Stimulated activated CD4-positive, alpha-beta T cell treated with anti-CD3 and anti-CD28 coated beads, Interleukin-2, amount 100 ng/mL, for 4 hours (primary cell): ENCODE measurements at places on chromosomes 7 and 10.

- DNase-seq: no peak
Observed at GRCh38 chr7:33079763-33080690, 17.5 kb upstream of the NT5C3A start.

GRCh38 chr7:114788706-114789105 is 133.2 kb upstream of the MDFIC start:
- DNase-seq: no peak

- DNase-seq: no peak
Observed at GRCh38 chr10:122390271-122390670, 15.8 kb downstream of the PLEKHA1 start.

DNA sequence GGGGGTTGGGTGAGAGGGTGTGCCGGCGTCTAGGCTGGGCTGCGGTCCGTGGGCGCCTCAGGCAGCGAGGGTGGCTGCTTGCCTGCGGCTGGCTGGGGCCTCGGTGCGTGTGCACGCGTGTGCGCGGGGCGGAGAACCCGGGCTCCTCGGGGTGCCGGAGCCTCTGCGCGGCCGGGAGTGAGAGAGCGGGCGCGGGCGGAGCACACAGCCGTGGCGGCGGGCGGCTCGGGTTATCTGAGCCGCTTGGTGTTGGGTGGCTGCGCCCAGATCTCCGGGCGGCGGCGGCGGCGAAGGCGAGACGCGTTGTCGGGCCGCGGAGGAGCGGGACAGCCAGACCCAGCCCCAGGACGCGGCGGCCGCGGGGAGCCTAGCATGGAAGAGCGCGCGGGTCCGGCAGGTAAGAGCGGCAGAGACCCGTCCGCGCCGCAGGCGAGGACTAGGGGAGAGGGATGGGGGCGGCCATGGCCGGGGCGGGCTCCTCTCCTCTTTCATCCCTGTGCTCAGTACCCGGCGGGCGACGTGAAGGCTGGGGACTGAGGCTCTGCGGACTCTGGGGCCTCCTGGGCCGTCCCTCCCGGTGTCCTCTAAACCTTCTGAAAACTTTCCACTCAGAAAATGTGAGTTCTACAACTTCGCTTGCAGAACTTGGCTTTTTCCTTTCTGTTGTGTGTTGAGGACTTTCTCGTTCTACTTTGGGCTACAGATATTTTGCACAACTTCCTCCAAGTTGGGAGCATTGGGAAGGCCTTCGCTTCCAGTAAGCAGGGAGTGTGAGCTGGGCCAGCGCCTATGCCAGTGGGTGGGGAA is 9.8 kb upstream of the PAX2 start:
- DNase-seq: no peak

- DNase-seq: no peak
Observed at GRCh38 chr10:61197057-61197456, 253.1 kb upstream of the RHOBTB1 start.

DNA sequence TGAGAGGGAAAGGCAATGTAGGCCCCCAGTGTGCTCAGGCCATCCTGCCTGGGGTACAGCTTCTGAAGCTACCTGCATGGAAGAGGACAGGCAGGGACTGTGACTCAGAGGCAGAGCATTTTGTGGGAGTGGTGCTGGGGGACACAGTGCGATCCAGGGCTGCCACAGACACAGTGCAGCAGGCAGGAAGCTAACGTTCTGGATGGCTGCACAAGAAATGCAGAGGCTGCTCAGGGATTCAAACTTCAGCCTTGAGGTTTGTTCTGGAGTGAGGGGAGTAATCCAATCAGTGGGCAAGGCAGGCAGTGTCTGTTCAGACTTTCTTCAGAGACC is 648.0 kb upstream of the IGFBP3 start:
- no peak for DNase-seq

DNA sequence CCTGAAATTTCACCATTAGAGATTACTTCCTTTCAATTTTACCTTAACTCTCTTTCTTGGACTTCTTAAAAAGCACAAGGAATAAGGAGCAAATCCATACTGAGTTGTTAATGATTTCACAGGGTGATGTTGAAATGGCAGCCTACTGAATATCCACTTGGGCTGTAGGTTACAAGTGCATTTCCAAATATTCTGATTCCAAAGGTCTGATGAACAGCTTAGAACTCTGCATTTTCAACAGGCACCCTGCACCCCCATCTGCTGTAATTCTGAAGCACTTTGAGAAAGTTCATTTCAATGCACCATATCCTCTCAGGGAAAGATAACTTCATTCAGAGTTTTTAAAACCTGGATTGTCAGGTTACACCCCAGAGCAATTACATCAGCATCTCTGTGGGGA is 368.4 kb downstream of the KCNMA1 start:
- DNase-seq: no peak

DNA sequence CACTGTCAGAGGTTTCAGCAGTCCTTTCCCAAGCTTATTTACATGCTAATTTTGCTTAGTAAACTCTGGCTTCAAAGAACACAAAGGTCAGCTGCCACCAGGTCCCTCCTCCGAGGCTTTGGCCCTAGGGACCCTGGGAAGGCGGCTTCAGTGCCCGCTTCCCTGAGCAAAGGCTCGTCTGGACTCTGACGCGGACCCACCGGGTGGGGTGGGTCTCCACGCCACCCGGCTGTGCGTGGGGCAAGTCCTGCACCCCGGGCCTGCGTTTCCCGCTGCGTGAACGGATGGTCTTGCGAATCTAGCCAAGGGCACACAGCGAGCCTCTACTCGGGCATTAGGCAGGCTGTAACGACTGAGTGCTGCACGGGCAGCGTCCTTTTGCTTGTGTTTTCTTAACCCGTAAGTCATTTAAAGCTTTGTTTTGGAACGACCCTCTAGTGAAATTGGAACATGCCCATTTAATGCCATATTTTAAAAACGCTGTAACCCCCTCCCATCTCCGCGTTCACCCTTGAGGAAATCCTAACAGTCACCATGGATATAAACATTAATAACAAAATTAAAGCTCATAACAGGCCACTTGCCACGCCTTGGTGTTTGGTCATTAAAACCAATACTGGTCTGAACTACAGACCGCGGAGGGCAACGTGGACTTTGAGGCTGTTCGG is 828 bp downstream of the BNIP3 start:
- no peak for DNase-seq

DNA sequence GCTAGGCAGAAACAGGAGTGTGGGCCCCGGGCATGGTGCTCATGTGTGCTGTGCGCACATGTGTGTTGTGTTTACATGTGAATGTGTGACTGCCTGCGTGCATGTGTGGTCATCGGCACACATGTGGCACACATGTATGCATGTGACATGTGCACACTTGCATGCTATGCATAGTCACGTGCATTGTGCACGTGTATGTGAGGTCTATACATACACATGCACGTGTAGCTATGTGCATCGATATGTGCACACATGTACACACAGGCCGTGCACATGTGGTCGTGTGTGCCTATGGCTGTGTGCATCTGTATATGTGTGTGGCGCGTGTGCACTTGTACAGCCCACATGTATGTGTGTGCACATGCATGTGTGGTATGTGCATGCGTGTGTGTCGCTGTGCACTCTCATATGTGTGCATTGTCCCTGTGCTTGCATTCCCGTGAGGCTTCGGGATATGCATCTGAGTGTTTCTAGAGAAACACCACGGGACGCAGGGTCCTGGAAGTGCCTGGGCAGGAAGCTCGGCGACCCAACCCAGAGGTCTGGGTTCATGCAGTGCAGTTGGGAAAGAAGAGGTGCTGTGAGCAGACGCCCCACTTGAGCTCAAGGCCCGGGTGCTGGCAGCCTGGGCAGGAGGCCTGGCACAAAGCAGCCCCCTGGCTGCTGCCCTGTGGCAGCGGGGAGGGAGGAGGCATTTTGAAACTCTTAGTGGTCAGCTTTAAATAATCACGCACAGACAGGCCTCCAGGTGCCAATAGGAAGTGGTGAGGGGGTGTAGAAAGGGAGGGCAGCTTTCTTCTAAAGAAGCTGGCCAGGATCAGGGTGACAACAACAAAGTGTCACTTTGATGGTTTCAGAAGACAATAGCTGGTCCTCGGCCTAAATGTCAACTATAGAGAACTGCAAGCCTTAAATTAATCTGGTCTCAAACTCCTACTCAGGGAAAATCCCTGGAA is 410.0 kb upstream of the MGMT start:
- no peak for DNase-seq

GRCh38 chr7:50142425-50143017 is 49.5 kb upstream of the ZPBP start:
- DNase-seq: no peak

GRCh38 chr7:95687759-95688343 is 84.5 kb upstream of the DYNC1I1 start:
- DNase-seq: no peak

- DNase-seq: no peak
Observed at GRCh38 chr7:127460077-127460476, 67.6 kb upstream of the ZNF800 start.

DNA sequence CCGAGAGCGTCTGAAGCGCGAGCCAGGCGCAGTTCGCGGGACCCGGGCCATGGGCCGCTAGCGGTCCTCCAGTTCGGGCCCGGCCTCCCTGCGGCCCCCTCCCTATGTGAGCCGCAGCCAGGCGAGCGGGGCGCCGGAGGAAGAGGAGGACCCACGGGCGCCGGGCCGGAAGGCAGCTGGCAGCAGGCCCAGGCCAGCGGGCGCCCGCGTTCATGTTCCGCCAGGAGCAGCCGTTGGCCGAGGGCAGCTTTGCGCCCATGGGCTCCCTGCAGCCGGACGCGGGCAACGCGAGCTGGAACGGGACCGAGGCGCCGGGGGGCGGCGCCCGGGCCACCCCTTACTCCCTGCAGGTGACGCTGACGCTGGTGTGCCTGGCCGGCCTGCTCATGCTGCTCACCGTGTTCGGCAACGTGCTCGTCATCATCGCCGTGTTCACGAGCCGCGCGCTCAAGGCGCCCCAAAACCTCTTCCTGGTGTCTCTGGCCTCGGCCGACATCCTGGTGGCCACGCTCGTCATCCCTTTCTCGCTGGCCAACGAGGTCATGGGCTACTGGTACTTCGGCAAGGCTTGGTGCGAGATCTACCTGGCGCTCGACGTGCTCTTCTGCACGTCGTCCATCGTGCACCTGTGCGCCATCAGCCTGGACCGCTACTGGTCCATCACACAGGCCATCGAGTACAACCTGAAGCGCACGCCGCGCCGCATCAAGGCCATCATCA is 1.1 kb downstream of the ADRA2A start:
- DNase-seq: no peak

DNA sequence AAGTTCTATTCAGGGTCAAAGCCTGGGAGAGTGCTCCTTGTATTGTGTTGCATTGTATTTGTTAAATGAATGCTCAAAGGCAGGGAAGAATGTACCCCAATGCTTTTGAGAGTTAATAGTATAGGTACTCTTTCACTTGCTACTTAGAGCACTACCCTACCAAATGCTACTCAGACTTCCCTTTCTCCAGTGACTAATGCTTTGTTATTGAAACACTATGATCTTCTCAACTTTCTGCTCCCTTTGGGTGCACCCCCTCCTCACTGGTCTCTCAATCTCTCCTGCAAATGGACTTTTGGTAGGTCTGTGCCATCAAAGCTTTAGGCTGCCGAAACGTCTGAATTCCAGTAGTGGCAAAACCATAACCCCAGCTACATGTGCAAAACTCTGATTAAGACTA is 177.7 kb upstream of the AHR start:
- no peak for DNase-seq

DNA sequence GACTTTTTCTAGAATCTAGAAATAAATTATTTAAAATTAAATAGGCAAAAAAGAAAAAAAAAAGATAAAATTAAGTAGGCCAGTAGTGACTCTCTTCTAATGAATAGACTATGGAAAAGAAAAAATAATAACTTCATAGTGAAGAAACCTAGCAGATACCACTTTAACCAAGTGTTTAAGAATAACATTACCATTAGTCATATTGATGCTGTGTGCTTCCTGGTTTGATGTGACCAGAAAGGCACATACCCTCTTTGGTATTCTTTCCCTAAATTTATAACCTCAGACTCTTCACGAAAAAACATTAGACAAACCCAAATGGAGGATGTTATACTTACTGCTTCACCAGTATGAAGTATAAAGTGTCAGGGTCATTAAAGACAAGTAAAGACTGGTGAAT is 42.6 kb downstream of the KIF20B start:
- no peak for DNase-seq

- no peak for DNase-seq
Observed at GRCh38 chr10:60953420-60953819, 9.4 kb upstream of the RHOBTB1 start.

DNA sequence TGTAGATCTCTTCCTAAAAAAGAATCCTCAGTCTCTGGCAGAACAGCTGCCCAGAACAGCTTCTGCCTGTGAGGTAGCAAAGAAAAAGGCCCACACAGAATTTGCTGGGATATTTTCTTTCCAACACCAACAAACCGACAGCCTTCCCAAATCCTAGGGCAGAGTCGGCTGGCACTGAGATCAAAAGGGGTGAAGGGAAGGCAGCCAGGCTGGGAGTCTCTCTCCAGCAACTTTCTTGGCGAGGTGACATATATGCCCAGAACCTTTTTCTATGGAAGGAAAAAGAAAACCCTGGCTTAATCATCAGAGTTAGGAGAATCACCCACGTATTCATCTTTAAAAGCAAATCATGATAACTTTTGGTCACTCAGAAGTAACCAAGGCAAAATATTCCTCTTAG is 279.6 kb downstream of the DNAJB6 start:
- no peak for DNase-seq

DNA sequence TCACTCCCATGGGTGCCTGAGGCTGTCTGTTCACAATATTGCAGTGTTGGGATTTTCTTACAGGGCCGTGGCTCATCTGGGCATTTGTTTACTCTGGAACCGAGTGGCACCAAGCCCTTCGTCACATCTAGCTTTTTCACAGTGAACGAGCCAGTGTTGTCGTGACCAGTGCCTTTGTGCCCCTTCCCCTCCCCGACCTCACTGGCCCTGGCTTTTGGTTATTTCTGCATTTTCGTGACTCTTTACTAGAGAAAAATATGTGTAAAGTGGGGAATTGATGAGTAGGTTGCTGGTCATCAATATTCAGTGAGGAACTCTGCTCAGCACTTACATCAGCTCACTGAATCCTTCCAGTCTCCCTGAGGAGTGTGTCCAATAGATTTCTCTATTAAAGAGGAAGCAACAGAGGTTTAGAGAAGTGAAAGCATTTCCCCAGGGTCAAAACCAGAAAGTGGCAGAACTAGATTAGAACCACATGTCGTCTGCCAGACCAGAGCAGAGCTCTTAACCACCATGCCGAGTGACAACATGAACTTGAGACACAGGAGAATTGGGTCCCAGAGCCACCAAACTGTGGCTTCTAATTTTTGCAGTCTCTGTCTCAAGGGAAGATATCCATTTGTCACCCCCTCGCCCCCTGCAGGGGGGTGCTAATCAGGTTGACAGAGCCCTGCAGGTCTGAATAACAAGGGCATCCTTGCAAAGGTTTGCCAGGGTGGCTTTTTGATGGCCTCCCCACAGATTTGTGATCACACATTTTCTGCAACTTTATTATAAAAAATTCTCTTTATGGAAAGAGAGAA is 125.3 kb downstream of the CHN2 start:
- DNase-seq: no peak
